Esophagus muscularis mucosa (tissue), 4 donors: ENCODE measurements at places on chromosomes 12 and 14. TPM values are rescaled to one million over a fixed set of nuclear protein-coding genes. Genes with fewer than 3 reads are reported as not detected.

GRCh38 chr14:38389681-38390080 is 133.8 kb upstream of the CLEC14A start:
- DNase-seq = no peak

DNA sequence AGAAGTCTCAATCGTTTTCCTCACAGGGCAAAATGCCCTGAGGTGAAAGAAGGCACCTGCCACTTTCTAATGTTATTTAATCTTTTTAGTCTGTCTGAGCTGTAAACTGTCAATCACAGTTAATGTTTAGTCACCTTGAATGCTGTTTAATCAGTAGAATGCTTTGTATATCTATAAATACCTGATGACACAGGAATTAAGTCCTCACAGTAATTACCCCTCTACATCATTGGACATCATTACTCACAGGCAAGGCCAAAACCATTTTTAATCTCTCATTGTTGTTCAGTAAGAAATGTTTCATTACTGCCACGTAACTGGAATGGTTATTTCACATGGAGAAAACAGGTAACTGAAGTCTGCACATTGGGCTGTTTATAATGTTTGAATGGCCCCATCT is 178.8 kb downstream of the EXOC5 start:
- DNase-seq = no peak

DNA sequence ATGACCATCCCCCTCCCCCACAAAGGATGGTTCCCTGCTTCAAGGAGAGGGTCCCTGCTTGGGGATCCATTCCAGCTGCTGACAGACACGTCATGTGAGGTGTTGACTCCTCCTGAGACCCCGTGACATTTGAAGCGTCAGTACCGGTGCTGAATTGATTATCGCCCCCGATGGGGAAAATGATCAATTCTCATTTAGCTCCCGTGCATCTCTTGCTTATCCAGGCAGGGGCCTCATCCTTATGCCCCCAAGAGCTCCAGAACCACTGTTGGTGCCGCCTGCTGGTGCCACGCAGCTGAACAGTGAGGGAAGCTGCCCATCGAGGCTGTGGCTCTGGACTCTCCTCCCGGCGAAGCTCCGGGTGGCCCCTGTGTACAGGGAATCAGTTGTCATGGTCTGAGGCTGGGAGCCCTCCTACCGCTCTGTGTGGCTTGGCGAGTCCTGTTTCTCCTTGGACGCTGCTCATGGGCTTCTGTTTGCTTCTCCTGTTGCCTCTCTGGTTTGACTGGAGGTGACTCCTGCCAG is 4.6 kb downstream of the KIF26A start:
- DNase-seq = no peak

DNA sequence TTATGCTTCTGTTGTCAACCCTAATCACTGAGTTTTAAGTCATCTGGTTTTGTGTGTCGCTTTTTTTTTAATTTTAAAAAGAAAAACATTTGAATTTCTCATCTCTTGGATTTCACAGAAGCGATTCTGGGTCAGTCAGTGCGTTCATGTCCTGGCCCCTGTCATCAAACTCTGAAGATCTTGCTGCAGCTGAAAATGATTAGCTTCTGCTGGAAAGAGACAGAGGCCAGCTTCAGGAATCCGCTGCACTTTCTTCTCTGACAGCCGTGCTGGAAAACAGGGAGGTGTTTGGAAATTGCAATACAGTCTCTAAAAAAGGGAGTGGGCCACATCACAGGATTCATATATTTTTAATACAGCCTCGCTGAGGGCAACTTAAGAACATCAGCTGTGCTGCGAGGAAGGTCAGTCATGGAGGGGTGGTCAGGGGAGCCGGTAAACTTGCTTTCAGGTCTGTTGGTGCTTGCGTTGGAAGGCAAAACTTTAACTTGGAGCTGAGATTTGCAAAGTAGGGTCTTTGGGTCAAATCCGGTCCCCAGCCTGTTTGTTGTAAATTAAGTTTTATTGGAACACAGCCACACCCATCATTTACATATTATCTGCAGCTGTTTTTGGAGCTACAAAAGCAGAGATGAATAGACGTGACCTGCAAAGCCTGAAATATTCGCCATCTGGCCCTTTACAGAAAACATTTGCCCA is 190.8 kb downstream of the AACS start:
- no peak for DNase-seq

GRCh38 chr12:92288561-92288960 is 142.9 kb upstream of the BTG1 start:
- DNase-seq = no peak

- no peak for DNase-seq
These were observed 14.3 kb downstream of the MCRS1 start for GRCh38 chr12:49553512-49554088.

DNA sequence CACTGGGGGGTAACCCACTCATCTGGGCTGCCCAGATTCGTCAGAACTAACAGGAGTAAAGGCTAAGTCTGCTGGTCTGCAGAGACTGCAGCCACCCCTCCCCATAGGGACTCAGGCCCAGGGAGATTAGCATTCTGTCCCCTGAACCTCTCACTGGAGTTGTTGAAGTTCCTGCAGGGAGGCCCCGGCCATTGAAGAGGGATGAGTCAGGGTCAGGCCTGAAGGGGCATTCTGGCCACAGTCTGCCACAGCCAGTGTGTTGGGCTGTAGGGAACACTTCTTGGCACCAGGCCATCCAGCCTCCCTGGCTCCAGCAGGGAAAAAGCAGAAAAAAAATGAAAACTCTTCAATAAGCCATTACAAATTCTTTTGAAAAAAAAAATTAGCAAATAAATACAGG is 35.3 kb downstream of the KLRK1 start:
- no peak for DNase-seq

- no peak for DNase-seq
These were observed 30.7 kb downstream of the FBRSL1 start for GRCh38 chr12:132520421-132521199.

DNA sequence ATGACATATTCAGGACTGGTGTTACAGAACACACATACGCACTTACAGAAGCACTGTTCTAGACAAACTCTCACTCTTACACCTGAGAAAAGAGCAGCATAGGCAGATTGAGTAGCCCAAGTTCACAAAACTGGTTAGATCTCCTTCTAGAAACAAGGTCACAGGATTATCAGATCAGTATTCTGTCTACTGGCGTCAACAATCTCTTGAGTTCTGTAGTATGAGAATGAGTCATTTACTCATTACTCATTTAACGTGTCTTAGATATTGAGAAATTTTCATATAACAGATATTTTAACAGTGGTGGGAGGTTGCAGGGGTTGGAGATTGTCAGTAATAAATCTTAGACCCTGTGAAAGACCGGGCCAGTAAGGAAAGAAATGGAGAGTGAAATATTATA is 2.8 kb upstream of the TSPAN8 start:
- DNase-seq = no peak

- no peak for DNase-seq
These were observed 629.6 kb downstream of the FSCB start for GRCh38 chr14:43877351-43877960.

RNASE7 gene
- total RNA-seq = not detected

CLEC4C gene
- not detected for total RNA-seq

ASCL1 gene
- total RNA-seq = not detected

ACSM4 gene
- not detected for total RNA-seq
